ENCODE measurements at places on chromosomes 13 and 19.

DNA sequence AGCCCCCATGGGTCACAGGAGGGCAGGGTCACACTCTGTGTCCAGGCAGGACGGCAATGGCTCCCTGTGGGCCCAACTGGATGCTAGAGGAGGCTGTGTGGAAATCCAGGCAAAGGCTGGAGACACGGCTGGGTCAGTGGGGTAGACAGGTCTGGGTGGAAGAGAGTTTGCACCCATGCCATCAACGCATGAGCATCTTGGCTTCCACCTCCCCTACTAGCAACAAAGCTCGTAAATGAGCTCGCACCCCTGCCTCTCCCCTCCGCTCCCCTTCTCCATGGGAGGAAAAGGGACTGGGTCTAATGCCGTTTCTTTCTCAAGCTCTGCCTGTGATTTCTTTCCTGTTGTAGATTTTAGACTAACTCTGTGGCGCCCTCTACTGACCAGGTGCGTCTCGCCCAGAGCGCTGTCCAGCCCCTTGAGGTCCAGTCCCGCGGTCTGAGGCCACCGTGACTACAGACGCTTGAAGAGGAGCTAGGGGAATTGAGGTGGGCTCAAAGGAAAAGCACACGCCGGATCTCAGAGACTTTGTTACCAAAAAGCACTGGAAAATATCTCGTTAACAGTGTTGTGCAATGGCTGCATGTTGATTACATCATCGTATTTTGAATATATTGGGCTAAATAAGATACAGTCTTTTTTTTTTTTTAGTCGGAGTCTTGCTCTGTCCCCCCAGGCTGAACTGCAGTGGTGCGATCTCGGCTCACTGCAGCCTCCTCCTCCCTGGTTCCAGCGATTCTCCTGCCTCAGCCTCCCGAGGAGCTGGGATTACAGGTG lies 50.7 kb upstream of the USP29 start:
- DNase-seq = peak; percentile 6

- DNase-seq = no peak
Observed at GRCh38 chr19:808423-808775, 11.1 kb downstream of the PTBP1 start.

- no peak for DNase-seq
Observed at GRCh38 chr13:83634601-83635000, 247.7 kb downstream of the SLITRK1 start.

GRCh38 chr19:47534628-47535027 lies 19.8 kb upstream of the NAPA start:
- no peak for DNase-seq

GRCh38 chr13:44274771-44275205 lies 98.8 kb upstream of the SERP2 start:
- no peak for DNase-seq

DNA sequence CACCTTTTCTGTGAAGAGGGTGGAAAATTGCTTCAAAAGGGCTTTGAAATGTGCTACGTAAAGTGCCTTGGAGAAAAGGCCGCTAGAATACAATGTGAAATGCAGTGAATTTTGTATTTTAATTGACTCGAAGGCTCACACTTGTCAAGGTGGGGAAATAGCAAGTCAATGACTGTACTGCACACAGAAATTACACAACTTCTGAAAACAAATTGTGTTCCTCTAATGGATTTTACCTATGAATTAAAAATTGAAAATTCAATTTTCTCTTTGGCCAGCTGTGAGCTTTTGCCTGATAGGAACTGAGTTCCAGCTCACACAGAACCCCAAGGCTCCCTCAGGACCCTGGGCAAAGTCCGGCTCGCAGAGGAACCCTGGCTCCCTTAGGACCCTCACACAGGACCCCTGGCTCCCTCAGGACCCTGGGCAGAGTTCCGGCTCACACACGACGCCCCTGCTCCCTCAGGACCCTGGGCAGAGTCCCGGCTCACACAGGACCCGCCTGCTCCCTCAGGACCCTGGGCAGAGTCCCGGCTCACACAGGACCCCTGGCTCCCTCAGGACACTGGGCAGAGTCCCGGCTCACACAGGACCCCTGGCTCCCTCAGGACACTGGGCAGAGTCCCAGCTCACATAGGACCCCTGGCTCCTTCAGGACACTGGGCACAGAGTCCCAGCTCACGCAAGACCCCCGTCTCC lies 324.9 kb downstream of the UQCRFS1 start:
- no peak for DNase-seq

GRCh38 chr19:43526884-43527859 lies at the start of gene ETHE1:
Gene ETHE1, minus strand, starts transcription at chr19:43527201. Its CDS starts 24 bp downstream, at chr19:43527177.
- DNase-seq = peak; percentile 86
